ENCODE measurements at places on chromosomes 7 and 10.
A peak's percentile ranks its signal among the peaks of the same experiment; 100 is the strongest.

- no peak for DNase-seq
Measured at GRCh38 chr7:17275749-17276671, 22.4 kb upstream of the AHR start.

DNA sequence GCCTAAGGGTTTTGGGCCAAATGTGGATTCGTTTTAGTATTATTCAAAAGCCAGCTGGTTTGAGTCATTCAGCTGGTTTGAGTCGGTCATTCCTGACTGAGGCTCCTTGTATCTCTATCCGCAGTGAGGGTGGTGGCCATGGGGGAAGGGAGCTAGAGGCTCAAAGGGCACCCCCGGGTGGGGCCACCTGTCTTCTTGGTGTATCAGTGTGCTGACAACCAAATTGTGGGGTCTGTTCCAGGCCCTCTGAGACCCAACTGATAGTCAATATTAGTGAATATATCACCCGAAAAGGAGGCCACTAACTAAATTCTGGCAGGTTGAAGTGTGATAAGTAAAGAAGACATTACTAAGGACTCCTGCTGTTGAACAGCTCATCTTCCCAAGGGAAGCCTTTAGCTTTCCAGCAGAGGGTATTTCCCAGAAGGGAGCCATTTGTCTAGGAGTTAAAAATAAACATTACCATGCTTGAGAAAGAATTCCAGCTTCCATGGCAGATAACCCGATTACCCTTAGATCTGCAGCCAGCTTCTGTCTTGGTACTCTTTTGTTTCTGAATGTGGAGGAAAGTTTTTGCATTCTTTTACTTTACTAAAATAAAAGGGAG, 29.9 kb upstream of the DDX50 start:
- no peak for DNase-seq

DNA sequence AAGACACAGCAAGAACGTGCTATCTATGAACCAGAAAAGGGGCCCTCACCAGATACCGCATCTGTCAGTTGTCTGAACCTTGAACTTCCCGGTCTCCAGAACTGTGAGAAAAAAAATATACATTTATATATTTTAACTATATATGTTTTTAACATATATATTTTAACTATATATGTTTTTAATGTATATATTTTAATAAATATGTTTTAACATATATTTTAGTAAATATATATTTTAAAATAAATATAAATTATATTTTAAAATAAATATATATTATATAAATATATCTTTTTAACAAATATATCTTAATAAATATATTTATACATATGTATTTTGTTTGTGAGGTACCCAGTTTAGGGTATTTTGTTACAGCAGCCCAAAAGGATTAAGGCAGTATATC, 958.2 kb upstream of the AUTS2 start:
- DNase-seq, result no peak

DNA sequence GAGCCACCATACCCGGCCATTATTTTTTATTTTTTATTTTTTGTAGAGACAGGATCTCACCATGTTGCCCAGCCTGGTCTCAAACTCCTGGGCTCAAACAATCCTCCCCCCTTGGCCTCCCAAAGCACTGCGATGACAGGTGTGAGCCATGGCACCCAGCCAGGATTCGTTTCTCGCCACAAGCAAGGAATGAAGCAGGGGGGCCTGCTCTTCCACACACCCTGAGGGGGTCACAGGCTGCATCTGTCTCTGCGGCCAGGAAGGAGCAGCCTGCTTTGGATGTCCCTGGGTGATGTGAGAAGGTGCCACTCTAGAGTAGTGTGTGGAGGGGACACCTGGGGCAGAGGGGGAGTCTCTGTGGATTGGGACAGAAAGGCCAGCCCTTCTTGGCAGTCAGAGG, 61.3 kb upstream of the TNRC18 start:
- DNase-seq, result no peak

DNA sequence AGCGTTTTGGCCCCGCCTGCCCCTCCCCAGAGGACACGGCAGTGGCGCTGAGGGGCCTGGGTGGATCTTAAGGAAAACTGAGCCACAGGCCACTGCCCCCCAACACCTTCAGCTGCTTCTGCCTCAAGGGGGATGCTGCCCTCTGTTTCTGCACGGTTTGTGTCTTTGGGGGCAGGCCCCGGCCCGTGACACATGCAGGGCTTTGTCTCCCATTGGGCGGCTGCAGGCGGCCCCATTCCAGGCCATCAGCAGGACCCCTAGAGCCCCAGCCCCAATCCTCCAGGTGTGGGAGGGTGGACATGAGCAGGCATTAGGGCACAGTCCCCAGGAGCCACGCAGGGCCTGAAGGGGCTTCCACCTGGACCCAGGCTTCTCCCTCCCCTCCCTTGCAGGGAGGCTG, 25.3 kb upstream of the PPP2R2D start:
- DNase-seq, result no peak

- no peak for DNase-seq
Measured at GRCh38 chr10:1035201-1035600, 9.5 kb upstream of the IDI2 start.

DNA sequence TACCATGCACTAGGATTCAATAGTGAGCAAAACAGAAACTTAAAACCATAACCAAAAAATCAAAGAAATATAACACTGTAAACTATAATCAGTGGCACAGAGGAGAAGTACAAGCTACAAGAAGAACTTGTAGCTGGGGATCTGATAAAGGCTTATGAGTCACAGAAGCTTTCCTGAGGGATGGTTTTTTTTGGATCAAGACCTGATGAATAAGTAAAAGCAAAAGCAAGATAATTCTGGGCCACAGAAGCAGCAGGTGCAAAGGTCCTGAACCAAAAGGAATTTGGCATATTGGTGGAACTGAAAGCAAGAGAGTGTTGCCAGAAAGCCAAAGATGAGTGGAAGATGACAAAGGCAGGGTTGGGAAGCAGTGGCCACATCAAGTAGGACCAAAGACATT, 37.4 kb upstream of the BET1 start:
- DNase-seq, result no peak

- no peak for DNase-seq
Measured at GRCh38 chr7:90629297-90629918, 33.3 kb downstream of the CDK14 start.

- DNase-seq, result no peak
Measured at GRCh38 chr10:47057471-47057870, 146.2 kb downstream of the PTPN20 start.

DNA sequence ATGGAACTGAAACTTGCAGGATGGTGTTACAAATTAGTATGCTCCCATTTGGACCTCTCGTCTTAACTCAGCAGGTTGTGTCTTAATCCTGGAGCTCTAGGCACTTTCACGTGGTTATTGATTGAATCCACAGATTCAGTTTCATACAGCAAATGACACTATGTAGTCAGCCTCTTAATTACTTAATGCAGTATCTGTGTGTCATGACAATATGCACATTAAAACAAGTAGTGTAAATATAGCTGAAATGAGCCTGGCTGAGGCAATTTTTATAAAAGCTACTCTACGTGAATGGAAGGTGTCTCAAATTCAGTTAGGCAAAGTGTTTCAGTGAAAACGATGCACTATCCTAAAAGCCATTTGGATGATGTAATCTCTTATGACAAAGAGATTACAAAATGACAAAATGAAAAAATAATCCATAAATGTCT, 86.8 kb downstream of the CD36 start:
- no peak for DNase-seq

DNA sequence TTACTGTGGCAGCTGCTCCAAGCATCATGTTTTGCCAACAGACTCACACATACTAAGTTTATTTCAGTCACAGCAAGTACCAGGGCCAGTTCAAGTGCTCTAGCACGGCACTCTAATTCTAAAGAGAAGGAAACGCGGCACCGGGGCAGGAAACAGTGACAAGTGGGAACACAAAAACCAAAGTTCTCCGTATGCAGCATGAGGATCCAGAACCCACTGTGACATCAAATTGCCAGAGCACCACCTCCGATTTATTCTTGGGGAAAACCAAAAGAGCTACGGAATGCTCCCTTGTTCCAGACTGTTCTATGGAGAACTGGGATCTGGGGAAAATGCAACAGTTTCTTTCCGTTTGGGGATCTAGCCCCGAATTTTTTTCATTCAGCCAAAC, 448 bp upstream of the PTER start:
- DNase-seq, result peak; percentile 32

GRCh38 chr10:70618663-70619062, 16.1 kb upstream of the PRF1 start:
- no peak for DNase-seq

GRCh38 chr10:88456730-88457129, 126.4 kb downstream of the RNLS start:
- no peak for DNase-seq

DNA sequence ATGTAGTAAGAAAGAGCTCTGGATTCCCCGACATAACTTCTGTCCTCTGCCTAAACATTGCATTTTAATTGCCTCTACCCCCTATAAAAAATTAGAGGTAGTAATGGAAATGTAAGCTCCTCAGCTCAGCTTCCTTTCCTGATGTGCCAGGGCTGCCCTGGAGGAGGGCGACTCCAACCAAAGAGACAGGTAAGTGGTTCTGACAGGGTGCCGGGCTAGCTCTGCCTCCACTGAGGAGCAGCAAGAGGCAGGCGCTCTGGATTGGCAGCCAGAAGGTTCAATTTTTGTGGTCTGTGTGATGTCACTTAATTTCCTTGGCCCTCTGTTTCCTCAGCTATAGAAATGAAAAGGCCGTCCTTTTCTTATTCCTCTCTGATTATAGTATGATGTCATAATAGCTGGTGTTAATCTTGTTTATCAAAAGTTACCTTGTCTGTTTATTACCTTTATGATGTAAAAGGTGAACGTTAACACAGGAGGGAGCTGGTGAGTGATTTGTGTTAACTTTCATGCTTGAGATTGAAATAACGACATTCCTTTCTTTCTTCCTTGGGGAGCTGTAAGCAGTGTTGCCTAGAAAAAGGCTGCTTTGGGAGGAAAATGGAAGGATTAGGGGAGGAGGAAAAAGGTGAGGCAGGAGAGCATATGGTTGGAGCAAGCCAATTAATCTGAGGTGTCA, 51.8 kb downstream of the ANLN start:
- DNase-seq, result no peak

GRCh38 chr7:40527723-40528122, 392.9 kb downstream of the SUGCT start:
- DNase-seq, result no peak

- no peak for DNase-seq
Measured at GRCh38 chr10:6204063-6204340, 1.3 kb downstream of the PFKFB3 start.

DNA sequence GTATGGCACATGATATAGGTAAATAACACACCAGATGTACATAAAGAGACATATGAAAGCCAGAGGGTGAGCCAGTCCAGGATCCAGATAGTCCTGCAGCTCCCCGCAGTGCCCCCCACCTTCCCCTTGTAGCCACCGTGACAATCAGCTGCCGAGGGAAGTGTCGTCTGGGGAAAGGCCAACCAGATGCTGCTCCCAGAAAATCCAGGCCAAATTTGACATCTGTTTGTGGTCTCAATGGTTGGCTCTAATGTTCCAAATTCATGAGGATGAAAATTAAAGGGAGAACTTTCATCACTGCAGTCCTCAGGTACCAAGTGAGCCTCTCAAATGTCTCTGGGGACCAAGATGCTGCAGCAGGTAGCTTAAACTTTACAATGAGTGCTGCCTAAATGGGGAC, 210.3 kb downstream of the PTEN start:
- no peak for DNase-seq

GRCh38 chr7:42617806-42618457, 293.9 kb downstream of the C7orf25 start:
- DNase-seq, result no peak

GRCh38 chr7:27220440-27220955, 20.6 kb upstream of the HOXA13 start:
- DNase-seq, result no peak
